ENCODE measurements at places on chromosomes 7 and 10. TPM values are rescaled to one million over a fixed set of nuclear protein-coding genes. Genes with fewer than 3 reads are reported as not detected.
A peak's percentile ranks its signal among the peaks of the same experiment; 100 is the strongest.

PRLHR gene
- total RNA-seq, result not detected

OR13A1 gene
- total RNA-seq, result not detected

CYP3A5 gene
- total RNA-seq, result 1.9 TPM

ABCC2 gene
- 0.69 TPM for total RNA-seq

PLCE1 gene
- total RNA-seq, result 0.22 TPM

GRCh38 chr7:113698556-113699220 is 220.1 kb downstream of the PPP1R3A start:
- peak; percentile 28 for DNase-seq

DNA sequence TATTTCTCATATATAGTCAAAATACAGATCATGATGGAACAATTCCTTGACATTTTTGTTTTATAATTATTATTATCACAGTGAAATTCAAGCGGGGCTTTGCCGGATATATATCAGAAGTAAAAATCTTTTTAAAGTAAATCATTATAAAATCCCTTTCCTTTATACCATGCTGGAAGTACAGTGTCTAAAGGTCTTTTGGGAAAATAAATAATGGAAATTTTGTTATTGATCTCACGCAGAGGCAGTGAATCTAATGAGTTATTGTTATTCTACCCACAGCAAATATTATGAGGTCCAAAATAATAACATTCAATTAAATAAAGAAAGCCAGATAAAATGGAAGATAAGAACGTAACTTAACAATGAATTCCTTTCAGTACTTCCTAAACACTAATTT is 33.8 kb downstream of the GFRA1 start:
- no peak for DNase-seq

- DNase-seq, result no peak
Observed at GRCh38 chr10:133466683-133467275, 13.0 kb downstream of the SCART1 start.

DNA sequence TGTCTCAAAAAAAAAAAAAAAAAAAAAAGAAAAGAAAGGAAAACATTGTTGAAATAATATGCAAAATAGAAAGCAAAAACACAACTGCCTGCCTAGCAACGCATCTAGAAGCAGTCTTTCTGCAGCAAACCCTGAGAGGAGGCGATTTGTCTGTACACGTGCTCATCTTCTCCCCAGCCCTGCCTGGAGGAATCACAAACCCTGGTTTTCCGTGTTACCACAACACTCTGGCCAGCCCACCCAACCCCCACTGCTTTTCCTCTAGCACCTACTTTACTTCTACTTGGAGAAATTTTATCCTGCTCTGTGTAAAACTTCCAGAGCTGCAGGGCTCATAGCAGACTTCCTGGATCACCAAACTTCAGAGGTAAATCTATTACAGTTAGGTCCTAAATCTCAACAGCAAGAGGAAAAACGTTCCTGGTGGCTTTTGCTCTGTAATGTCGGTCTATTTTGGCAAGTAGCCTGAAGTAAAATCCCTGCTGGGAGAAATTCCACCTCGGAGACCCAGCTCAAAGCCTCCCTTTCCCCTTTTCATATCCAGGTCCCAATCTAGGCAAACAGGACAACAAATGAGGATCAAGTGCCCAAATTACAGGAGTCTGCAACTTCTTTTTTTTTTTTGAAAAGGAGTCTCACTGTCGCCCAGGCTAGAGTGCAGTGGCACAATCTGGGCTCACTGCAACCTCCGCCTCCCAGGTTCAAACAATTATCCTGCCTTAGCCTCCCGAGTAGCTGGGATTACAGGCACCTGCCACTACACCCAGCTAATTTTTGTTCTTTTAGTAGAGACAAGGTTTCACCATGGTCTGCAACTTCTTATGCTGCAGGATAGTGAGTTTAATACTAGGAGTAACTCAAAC is 91.6 kb downstream of the DNMBP start:
- DNase-seq, result peak; percentile 71

DNA sequence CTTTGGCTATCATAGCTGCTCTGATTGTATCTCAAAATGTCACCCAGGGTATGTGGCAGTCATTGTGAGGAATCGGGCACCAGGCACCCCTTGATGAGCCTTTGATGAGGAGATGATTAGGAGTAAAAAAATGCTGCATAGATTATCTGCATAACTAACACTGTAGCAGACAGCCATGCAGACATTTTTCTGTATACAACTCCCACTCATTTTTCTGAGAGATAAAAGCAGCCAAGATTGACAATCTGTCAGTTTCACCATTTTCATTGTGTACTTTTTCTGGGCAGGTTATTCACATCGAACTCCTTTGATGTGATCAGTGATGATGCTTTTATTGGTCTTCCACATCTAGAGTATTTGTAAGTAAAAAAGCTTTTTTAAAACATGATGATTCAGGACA is 19.4 kb downstream of the LGI1 start:
- no peak for DNase-seq

DNA sequence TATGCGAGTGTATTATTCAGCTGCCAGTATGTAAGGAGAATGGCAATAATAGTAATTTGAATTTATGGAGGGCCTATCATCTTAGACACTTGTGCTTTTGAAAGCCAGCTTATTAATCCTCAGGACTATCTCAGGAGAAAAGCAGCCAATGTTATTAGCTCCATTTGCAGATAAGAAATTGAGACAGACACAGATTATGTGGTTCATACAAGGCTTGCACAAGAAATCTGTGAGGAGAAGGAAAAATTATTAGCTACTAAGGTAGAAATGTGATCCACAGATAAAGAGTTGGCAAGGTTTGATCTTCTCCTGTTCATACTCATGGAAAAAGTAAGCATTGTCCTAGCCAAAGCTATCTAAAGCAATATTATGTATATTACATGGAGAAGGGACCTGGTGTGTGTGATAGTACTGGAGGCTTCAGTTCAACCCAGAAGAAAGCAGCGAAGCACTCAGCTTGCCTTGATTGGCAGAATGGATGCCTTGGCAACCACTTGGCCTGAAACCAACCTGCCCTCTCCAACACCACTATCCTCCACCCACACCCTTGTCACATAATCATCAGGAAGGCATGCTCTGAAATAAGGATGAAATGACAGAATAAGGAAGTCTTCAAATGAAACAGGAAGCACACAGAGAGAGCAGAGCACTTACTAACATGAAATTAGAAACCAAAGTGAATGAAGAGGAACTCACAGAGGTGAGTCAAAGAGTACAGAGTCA is 18.0 kb downstream of the MACC1 start:
- DNase-seq, result peak; percentile 67

- peak; percentile 85 for DNase-seq
Observed at GRCh38 chr7:8214244-8214824, 47.6 kb downstream of the ICA1 start.

DNA sequence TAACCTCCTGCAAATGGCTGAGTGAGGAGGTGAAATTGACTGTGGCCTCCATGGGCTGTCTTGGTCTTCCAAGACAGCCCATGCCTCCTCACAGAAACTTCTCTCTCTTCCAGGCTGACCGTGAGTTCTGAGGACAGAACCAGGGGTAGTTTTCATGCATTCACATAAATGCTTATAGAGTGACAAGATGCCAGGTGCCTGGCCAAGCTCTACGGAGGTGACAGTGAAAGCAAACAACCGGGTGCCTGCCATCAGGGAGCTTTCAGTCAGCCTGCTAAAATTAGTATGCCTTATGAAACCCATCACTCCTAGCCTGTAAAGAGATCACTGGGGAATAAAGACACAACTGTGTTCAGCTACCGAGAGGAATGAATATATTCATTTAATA is 919 bp upstream of the RHOBTB1 start:
- DNase-seq, result no peak

- DNase-seq, result no peak
Observed at GRCh38 chr7:14841086-14841485, 61.5 kb downstream of the DGKB start.

- DNase-seq, result no peak
Observed at GRCh38 chr10:22370320-22370719, 25.0 kb downstream of the SPAG6 start.

GRCh38 chr7:128939075-128939860 is 1.5 kb downstream of the IRF5 start:
- DNase-seq, result no peak
